Hematopoietic multipotent progenitor cell treated with erythropoietin and hydrocortisone succinate and interleukin-3 and kit ligand, for 4 days (in vitro differentiated cells): ENCODE measurements at places on chromosomes 3 and 15.

DNA sequence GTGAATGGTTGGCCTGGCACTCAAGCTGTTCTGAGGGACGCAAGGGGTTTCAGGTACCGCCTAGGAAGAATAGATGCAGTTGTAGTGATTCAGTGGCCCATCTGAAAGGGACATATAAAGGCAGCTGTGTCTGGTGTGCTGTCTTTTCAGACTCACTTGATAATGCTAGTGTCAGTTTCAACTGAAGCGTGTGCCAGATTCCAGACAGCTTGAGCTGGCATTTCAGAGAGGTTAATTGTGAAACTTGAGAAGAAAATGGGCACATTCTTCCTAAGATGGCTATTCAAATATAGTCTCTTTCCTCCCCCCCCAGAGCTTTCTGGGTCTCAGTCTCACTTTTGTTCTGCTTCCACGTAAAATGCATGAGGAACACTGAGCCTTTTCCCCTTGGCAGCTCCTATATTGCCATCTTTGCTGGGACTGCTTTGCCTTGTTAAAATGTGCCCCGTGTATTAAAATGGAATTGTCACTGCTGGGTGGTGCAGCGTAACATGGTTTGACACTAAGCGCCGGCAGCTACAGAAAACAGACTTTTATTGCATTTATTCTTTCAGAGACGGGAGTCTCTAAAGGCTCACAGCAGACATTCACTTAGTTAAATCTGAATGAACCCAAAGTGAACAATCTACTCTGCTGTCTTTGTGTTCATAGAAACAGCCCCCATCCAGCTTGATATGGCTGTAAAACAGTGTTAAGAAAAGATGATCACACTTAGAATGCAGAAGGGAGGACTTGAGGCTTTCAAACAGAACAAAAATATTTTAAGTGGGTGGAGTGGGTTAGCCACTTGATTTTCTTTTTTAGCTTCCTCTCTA, 478.7 kb downstream of the RBMS3 start:
- no peak for DNase-seq

DNA sequence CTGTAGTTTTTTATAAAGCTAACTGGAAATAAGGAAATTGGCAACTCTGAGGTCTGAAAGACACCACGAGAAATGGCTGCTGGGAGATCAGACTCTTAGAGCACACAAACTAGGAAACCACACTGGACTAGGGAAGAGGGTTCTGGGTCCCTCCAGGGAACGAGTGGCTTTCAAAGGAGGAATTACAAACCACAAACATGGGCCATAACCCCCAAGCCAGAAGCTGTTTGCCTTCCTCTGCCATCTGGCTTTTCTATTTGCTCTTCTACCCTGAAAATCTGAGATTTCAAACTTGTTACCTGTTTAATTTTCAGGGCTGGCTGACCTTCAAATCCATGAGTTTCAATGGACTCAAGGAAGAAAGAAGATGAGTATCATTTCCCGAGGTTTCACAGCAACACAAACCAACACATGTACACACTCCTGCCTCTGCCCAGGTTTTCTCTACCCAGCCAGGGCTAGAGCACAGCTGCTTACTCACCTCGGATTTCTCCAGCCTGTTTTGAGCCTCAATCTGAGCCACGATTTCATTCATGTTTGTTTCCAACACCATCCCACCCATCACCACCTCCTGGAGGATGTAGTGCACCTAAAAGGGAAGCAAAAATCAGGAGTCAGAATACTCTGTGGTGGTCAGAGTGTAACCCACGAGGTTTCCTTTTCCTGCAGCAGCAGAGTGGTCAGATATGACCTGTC, 22.6 kb upstream of the ANPEP start:
- DNase-seq, result peak; percentile 53

DNA sequence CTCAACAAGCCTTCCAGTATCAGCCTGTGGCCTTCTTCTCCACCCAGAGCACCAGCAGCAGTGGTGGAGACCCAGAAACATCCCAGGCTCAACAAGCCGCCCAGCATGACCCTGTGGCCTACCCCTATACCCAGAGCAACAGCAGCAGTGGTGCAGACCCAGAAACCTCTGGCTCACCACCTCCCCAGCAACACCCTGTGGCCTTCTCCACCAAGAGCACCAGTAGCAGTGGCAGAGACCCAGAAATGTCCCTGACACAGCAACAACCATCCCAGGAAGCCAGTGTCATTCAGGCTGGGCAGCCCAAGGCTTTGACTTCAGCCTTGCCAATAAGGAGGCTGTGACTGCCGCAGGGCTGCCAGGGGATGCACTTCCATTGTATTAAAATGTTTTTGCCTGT, 16.3 kb upstream of the EMC3 start:
- DNase-seq, result no peak

GRCh38 chr3:110123946-110124345, 786.6 kb upstream of the DPPA4 start:
- DNase-seq, result no peak

GRCh38 chr15:78282324-78282723, 17.1 kb downstream of the SKIC8 start:
- no peak for DNase-seq

- no peak for DNase-seq
Measured at GRCh38 chr15:88323976-88324740, 67.6 kb upstream of the NTRK3 start.

DNA sequence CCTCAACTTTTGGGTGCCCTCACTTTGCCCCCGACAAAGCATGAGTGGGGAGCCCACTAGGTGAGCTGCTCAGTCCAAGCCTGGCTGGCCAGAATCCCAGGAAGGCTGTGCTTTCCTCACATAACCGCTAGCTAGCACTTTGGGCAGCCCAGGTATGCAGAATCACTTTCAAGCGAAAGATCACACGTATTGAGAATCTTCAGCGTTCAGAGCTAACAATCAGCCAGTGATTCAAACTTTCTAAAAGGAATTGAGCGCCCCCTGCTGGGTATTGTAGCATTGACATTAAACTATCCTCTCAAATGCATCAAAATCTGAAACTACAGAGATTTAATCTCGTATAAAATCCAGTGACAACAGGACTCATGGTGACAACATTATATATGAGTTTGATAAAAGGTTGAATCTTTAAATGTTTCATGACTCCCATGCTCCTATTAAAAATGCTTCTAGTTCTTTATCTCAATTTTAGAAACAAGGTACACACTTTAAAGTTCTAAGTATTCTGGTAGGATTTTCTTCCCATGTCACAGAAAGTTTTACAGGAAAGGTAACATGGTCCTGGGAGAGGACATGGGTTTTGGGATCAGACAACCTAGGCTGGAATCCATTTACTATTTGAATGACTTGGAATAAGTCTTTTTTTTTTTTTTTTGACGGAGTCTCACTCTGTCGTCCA, 11.8 kb downstream of the ANAPC13 start:
- DNase-seq, result peak; percentile 91

GRCh38 chr15:96948981-96949380, 618.5 kb downstream of the NR2F2 start:
- DNase-seq, result no peak

DNA sequence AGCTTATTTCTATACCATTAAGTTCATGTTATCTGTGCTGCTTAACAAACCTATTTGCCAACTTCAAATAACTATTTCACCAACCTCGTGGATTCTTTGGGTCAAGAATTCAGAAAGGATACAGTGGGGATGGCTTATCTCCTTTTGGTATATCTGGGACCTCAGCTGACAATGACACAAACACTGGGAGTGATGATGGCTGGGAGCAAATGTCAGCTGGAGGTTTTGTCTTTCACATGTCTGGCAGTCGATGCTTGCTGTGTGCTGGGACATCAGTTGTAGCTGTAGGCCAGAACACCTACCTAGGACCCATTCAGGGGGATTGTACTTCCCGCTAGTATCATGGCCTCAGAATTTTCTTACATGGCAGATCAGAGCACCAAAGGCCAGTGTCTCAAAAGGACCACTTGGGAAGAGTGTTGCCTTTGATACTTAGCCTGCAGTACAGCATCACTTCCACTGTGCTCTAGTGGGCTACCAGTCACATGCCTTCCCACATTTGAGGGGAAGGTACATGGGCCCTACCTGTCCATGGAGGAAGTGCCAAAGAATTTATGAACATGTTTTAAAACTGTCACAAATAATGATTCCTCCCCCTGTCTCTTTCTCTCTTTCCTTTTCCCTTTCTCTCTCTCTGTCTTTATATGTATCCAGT, 23.7 kb upstream of the FAM98B start:
- DNase-seq, result no peak

- DNase-seq, result peak; percentile 31
Measured at GRCh38 chr3:67657192-67657591, 2.8 kb upstream of the SUCLG2 start.

DNA sequence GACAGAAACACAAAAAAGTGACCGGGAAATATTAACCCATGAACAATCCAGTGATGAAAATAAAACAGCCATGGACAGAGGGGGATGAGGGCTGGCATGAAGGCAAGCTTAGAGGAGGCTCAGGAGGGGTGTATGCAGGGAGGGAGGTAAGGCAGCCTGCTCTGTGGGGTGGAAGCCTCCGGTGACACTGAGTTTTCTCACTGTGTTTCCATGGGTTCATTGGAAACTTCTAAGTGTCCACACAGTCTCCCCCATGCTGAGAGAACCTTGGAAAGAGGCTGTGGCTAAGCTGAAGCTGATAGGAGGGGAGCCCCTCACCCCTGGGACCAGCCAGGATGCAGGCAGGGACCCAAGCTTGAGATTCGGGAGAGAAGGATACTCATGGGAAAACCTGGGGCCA, 6.8 kb upstream of the SKOR1 start:
- no peak for DNase-seq

GRCh38 chr3:129745253-129745652, 138.8 kb upstream of the PLXND1 start:
- DNase-seq, result no peak

DNA sequence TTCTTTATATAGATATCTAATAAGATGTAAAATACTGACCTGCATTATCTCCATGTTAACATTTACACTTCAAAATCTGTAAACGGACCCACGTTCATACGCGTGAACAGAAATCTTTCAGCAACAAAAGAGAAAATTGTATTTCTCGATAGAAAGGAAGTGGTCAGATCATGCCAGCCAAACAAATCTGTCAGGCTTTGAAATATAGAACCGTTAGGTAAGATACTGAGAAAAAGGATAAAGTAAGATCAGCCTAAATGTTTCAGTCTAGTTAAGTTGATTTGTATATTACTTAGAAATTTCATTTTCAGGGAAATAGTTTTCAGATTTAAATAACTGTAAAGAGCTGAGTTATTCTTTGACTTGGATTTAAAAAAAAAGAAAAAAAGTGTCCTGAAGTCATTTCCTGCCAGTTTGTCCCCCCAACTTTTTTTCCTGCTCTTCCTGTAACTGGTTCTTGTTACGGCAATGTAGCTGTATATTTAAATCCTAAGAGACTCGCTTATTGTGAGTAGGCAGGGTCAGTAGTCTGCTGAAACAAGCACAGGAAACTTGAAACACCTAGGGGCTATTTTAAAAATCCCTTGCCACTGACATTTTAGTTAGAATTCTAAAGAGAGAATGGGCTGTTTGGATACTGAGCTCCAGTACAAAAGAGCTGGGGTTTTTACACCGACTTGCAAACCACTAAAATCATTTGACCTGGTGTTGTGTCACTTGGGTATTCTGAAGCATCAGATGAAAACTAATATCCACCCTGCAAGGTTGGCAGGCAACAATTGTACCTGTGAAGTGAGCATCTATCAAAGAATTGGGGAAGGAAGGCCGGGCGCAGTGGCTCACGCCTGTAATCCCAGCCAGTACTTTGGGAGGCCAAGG, 237.5 kb downstream of the UBE2E2 start:
- peak; percentile 13 for DNase-seq

DNA sequence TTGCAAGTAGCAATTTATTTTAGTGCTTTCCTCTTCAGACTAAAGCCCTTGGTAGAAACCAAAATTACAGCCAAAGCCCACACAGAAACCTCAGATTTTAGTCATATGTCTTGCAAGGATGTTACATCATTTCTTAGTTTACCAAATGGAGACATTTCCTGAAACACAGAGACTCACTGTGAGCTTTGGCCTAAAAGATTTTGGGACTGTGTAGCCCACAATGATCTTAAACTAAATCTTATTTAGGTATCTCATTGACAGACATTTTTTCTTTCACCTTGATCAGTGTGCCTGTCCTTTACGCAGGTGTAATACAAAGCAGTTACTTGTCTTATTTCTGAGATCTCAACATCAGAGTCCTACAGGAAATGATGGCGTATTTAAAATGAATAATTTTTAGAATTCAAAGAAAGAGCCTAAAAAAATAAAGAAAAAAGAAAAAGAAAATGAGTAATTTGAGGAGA, 27.8 kb upstream of the AP4E1 start:
- DNase-seq, result peak; percentile 57

GRCh38 chr3:159785273-159785708, 203.3 kb upstream of the IL12A start:
- DNase-seq, result no peak

DNA sequence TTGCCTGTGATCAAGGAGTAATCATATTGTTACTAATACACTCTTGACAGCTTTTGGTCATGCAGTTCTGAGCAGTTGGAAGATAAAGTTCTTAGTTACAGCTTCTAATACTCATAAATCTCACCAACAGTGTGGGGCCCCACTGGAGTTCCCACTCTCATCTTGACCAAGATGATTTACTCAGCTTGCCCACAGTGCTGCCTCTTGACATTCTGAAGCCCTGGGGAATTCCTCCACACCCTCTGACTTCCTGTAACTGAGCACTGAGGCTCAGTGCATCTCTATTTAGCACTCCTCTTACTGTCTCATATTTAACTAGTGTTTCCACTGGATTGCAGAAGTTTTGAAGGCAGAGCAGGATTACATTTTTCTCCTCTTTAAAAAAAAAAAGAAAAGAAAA, 1.9 kb upstream of the ARL6IP5 start:
- peak; percentile 58 for DNase-seq

GRCh38 chr15:60568301-60568742, 89.4 kb upstream of the ICE2 start:
- DNase-seq, result no peak
